Femur (tissue), 1 donor: ENCODE measurements at places on chromosomes 13 and 19.
A peak's percentile ranks its signal among the peaks of the same experiment; 100 is the strongest.

DNA sequence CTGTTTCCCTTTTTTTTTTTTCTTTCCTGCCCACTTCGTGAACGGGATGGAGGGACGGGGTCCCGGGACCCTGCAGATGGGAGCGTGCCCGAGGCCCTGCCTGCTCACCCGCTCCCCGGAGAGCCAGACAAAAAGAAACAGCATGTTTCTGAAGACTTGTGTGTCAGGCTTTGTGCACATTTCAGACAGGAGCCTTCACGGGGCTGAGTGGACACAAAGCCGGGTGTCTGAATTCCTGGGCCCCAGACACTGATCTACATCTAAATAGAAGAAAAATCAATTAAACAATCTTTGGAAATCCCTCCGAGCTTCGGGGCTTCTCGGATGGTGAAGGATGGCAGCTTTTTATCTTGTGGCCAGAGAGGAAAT lies 4.2 kb downstream of the PGPEP1 start:
- no peak for DNase-seq

DNA sequence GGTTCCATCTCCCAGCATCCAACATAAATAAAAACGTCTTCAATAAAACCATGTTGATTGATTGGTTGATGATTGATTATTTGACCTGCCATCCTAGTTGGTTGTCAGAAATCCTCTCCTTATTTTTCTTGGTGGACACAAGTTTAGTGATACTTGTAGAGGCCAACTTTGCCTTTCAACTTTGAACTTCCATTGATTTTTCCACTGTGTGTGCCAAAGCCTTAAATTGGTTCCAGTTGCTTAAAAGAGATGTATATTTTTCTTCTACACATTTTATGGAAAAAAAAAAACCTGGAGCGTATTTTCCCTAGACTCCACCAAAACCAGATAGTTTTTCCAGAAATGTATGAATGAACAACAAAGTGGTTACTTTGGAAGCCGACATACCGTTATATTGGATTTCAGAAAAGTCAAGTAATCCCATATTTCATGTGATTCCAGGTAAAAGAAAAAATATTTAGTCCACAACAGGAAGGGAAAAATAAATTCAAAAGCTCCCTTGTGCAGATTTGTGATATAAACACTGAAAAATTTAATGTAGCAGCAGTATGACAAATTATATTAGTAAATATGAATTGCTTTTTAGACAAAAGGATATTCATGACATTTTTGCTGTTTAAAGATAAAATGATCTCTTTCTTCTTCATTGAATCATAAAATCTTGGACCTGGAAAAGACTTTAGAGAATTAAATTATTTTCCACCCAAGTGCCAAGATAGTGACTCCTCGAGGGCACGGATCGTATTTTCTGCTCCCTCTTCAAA lies 85.2 kb downstream of the MBNL2 start:
- no peak for DNase-seq

DNA sequence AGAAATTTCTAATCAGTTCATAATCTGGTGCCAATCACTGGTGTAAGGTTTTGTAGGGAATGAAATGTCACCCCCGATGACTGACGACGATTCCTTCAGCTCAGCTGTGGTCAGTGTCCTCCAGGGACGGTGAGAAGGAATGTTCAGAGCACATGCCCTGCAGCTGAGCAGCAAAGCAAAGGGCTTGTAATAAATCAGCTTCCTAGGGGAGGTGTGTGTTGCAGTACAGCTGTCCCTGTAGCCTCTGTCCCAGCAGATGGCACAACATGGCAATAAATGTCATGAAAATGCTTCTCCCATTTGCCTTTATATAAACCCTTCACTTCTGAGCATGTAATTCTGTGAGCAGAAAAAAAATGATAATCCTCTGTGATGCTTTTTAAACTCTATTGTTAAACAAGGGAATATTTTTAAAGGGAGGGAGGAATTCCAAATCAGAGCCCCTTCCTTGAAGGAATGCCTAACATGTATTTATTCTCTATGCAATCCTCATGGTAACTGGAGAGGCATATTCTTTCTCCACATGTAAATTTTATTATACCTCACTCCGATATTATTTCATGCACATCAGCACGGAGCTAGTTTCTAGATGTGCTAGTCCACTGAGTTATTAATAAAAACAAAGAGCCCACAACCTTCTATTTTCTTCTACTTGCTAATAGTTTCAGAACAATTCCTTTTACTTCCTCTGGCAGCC lies 102.5 kb downstream of the FAM216B start:
- DNase-seq, result peak; percentile 71

DNA sequence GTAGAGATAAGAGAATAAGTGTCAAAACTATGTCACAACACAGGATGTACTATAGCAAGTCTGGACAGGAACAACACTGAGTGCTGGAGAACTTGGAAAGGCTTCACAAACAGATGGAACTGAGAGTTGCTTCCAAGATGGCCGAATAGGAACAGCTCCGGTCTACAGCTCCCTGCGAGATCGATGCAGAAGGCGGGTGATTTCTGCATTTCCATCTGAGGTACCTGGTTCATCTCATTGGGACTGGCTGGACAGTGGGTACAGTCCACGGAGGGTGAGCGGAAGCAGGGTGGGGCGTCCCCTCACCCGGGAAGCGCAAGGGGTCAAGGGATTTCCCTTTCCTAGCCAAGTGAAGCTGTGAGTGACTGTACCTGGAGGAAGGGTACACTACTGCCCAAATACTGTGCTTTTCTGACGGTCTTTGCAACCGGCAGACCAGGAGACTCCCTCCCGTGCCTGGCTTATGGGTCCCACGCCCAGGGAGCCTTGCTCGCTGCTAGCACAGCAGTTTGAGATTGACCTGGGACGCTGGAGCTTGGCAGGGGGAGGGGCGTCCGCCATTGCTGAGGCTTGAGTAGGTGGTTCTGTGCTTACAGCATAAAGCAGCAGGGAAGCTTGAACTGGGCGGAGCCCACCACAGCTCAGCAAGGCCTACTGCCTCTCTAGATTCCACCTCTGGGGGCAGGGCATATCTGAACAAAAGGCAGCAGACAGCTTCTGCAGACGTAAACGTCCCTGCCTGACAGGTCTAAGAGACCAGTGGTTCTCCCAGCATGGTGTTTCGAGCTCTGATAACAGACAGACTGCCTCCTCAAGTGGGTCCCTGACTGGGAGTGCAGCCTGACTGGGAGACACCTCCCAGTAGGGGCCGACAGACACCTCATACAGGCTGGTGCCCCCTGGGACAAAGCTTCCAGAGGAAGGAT lies 46.0 kb downstream of the USP12 start:
- no peak for DNase-seq

DNA sequence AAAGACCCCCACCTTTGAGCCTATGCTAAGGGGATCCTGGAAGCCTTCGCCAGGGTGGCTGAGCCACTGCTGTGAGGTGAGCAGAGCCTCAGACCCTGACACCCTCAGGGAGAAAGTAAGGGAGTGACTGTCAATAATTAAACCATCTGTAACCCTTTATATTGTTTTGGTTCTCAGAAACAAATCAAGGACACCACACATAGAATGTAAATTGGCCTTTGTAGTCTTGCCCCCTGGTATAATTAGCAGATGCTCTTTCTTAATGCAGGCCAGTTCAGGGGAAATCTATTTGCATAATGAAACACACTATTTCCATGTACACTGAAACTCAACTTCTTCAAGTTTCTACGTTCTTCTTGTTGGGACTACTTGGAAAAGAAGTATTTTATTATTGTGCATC lies 127.7 kb upstream of the EDNRB start:
- no peak for DNase-seq

DNA sequence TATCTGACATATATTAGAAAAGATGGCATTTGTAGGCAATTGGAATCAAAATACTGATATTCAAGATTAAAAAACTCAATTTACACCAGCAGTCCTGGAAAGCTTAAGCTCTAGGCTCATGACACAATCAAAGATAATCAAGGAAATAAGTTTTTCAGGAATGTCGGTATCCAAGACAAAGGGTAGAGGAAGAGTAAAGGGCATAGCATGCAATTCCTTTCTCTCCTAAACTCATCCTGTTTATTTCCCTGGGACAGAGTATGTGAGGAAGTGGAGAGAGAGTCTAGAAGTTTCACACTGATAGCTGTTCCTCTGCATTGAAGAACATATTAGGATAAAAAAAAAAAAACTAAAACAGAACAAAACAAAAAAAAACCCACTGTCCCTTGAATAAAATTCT lies 2452.1 kb downstream of the PCDH9 start:
- no peak for DNase-seq

GRCh38 chr19:17685451-17686022 lies 2.6 kb downstream of the UNC13A start:
- DNase-seq, result no peak

DNA sequence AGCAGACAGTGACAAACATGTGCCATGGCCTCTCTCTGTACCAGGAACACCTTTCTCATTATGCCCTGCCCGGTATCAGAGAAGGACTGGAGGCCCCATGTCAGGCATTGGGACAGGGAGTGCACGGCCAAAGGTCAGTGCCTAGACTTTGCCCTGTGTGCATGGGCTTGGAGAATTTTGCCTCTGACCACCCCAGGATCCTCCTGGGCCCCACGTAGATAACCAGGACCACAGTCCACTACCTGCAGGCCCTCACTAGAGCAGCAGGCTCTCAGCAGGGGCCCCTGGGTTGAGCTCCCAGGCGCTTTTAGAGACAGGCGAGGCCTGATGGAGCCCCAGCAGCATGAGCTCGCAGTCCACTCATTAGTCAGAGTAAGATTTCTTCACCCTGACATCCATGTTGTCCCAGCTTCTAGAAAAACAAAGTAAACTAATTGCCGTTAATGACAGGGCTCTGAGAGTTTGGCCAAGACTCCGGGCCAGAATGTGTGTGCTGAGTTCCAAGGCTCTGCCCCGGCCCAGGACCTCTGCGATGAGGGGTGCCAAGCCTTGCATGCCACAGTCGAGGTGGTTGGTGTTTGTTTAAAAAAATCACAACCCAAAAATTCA lies 42.7 kb downstream of the CAPN12 start:
- no peak for DNase-seq

DNA sequence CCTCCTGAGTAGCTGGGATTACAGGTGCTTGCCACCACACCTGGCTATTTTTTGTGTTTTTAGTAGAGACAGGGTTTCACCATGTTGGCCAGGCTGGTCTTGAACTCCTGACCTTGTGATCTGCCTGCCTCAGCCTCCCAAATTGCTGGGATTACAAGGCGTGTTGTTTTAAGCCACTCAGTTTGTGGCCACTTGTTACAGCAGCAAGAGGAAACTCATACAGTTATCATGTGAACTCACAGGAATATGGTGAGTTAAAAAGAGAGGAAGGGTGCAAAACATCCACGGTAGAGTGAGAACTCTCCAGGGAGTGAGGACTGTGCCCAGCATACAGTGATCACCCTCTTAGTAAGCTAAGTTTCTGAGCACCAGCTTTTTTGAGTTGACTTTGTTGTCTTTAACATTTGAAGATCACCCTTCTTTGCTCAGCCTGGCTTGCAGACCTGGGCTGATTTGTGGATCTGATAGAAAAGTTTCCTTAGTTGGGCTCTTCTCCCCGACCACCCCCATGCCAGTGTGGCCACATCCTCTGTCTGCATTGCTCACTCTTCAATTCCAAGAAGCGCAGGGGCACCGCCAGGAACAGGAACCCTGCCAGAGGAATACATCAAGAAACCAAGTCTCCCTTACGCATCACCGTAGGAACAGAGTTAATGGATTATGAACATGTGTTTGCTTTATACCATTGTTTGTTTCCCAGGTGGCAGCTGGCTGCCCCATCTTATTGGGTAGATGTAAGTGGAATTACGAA lies 16.0 kb downstream of the ALOX5AP start:
- DNase-seq, result no peak

GRCh38 chr13:58655086-58655485 lies 1023.5 kb downstream of the PCDH17 start:
- no peak for DNase-seq

DNA sequence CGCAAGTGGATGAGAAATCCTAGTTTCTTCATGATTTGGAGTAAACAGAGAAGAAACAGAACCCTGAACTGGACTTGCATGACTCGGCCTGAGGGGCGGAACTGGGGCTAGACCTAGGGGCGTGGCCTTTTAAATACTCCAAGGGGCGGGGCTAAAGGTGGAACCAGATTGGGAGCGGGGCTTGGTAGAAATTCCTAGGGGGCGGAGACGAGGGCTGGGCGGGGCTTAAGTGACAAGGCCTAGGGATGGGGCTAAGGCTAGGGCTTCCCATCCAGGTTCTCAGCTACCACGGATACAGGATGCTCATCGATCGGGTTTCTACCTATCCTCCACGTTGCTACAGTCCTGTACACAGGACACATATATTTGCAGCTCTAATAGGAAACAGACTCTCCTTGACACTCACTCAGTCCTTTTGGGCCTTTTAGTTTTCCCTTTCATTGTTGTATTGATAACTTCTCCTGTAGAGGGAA lies 372 bp upstream of the ZNF699 start:
- no peak for DNase-seq

GRCh38 chr13:22196777-22197176 lies 525.9 kb downstream of the FGF9 start:
- DNase-seq, result no peak

DNA sequence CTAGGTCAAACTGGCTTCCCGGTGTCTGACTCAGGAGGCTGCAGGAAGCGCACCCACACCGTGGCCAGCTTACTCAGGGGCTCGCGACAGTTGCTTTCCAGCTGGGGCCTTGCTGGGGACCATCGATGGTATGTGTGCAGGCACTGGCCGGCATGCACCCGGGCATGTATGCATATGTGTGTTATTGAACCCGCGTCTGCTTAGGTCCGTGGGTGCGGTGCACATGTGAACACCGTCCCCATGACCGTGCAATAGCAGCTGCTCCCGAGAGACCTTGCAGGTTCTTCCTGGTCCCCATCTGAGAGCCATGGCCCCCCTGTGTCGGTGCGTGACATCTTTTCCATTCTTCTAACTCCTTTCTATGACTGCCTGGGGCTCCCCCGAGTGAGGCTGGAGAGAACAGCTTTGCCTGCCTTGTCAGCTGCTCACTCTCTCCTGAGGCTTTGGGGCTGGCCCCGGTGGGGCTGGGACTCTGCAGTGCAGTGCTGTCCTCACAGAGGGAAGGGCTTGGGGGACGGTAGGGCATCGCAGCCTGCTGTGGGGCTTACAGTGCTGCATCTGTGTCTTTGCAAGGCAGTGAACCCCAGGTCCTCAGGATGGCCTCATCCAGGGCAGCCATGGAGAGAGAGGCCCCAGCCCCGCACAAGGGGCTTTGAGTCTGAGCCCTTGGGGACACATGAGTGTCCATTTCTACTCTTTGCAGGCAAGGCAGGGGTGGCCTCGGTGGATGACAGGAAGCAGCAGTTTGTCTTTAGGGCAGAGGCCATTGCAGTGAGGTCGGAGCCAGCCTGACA lies 65.1 kb downstream of the CHST8 start:
- DNase-seq, result no peak

- no peak for DNase-seq
Measured at GRCh38 chr13:103866048-103866447, 799.8 kb upstream of the SLC10A2 start.
